CD4-positive, alpha-beta T cell treated with Interleukin-4 for 4 hours (primary cell): ENCODE measurements at places on chromosomes 16 and 17.
A peak's percentile ranks its signal among the peaks of the same experiment; 100 is the strongest.

GRCh38 chr17:22301353-22301745 is 609.0 kb downstream of the KCNJ18 start:
- DNase-seq = no peak

- DNase-seq = no peak
Observed at GRCh38 chr16:2095315-2095853, 40.3 kb downstream of the PKD1 start.

GRCh38 chr17:18004884-18005305 is 32.2 kb downstream of the DRC3 start:
- no peak for DNase-seq

GRCh38 chr16:22751685-22752084 is 62.3 kb upstream of the HS3ST2 start:
- no peak for DNase-seq

DNA sequence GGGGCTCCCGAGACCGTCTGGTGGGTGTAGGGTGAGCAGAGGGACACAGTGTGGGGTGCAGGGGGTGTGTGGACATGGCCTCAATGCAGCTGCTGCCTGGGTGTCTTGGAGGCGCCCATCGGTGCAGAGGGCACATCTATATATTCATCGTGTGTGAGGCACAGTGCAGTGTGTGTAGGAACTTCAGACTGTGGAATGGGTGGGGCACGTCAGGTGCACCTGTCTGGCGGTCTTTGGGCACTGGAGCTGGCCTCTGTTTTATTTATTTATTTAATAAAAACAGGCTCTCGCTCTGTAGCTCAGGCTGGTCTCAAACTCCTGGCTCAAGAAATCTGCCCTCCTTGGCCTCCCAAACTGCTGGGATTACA is 16.8 kb downstream of the LASP1 start:
- no peak for DNase-seq

- no peak for DNase-seq
Observed at GRCh38 chr16:23357761-23358290, 55.7 kb downstream of the SCNN1B start.

DNA sequence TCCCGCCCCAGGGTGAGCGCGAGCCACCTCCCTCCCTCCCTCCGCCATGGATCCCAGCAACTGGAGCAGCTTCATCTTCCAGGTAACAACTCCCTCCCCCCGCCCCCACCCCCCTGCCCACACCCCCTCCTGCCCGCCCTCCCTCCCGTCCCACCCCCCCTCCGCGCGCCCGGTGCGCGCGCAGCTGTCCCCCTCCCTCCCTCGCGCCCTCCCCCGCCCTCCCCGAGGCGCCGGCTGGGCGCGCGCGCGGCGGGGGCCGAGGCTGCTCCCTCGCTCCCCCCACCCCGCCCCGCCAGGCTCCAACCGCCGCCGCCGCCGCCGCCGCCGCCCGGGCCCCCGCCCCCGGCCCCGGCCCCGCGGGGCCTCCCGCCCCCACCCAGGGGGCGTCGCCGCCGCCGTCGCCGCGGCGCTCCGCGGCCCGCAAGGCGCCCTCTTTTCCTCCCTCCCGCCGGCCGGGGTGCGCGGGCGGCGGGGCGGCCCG is at the start of gene MAZ:
Gene MAZ (plus strand): TSS at position 431 of the 481 bp plus-strand sequence. CDS start 173 bp downstream, outside the sequence.
- no peak for DNase-seq

DNA sequence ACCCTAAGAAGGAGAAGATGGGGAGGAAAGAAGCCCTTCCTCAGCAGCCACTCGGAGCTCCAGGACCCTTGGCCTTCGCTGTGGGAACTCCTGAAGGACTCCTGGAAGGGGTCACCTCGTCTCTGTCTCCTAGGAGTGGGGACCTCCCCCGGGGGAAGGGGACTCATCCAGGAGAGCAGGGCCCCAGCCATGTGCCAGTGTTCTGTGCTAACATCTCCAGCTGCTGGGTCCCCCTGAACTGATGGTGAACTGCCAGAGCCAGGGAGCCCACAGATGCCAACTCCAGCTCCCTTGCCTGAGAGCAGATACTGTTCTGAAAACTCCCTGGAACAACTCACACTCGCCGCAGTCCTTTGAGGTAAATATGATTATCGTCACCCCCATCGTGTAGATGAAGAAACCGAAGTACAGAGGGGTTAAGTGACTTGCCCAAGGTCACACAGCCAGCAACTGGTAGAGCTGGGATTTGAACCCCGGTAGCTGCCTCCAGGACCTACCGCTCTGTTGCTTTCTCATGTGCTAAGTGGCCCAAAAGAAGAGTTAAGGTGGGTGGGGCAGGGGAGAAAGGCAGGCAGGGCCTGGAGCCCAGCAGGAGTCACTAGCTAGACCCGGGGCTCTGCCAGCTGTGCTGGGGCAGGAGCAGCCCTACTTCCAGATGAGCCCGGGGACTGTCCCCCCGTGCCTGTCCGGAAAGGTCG is 10.5 kb downstream of the TIMM22 start:
- DNase-seq = no peak

- peak; percentile 60 for DNase-seq
Observed at GRCh38 chr16:89828199-89828869, at the start of gene SPIRE2. TSS of gene SPIRE2 (plus strand) at chr16:89828475. CDS start at chr16:89828551, 76 bp downstream.

GRCh38 chr16:24946155-24946554 is 69.0 kb downstream of the ARHGAP17 start:
- no peak for DNase-seq

DNA sequence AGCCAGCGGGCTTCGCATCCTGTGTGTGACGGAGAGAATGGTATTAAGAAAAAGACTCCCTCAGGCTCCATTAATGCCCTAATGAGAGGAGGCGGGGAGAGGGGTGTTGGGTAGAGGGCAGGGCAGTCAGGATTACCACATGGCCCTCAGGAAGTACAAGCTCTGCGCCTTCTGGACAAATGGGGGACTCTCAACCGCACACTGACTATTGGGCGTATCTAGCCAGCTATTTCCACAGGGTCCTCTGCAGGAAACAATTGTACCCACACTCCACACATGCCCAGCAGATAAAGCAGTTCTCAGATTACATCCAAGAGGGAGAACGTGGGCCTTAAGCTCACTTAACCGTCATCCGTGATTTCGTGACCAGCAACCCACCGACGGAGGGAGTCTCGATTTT is 14.7 kb downstream of the NXN start:
- DNase-seq = no peak

GRCh38 chr17:45334231-45334630 is 17.4 kb upstream of the MAP3K14 start:
- no peak for DNase-seq

DNA sequence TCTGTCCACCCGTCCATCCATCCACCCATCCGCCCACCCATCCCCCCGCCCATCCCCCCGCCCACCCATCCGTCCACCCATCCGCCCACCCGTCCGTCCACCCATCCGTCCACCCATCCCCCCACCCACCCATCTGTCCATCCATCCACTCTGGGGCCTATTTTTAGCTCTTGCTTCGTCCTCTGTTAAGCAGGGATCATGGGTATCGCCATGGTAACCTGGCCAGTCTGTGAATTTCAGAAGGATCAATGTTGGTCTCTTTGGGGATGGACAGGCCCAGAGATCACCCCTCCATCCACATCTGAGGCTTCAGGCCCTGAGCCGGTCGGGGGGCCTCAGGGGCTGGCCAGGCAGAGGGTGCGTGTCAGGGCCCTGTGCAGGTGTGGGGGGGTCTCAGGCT is 15.2 kb upstream of the DPEP1 start:
- DNase-seq = no peak

GRCh38 chr17:15456972-15457722 is 10.3 kb downstream of the CDRT4 start:
- DNase-seq = no peak

GRCh38 chr17:9410301-9410700 is 165.3 kb downstream of the STX8 start:
- no peak for DNase-seq

- no peak for DNase-seq
Observed at GRCh38 chr16:19377864-19378263, 39.8 kb upstream of the TMC5 start.

DNA sequence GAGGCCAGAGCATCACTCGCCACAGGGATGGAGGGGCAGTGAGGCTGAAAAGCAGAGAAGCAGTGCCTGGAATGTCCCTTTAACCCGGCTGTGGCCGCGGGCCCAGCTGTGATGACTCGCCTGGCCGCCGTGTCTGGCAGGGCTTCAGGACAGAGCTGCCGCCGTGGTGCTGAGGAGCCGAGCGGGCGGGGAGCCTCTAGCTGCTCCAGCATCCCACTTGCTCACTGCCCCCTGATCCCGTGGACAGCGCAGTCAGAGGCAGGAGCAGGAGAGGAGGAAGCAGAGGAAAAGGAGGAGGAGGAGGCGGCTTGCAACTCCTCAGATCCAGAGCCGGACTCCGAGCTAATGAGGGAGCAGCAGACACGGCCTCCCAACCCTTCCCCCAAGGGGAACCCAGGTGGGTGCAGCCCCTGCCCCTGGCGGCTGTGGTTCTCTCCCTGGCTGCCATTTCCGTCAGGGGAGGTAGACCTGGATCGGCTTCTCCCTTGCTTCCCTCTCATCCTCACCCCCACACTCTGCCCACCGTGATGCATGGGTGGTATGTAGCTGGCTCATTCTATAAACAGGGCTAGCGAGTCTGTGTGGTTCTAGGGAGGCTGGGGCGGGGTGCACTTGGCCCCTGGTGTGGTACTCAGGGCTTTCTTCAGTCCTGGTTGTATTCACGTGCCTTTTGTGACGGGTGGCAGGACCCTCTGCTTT is 165.7 kb downstream of the CMIP start:
- no peak for DNase-seq

DNA sequence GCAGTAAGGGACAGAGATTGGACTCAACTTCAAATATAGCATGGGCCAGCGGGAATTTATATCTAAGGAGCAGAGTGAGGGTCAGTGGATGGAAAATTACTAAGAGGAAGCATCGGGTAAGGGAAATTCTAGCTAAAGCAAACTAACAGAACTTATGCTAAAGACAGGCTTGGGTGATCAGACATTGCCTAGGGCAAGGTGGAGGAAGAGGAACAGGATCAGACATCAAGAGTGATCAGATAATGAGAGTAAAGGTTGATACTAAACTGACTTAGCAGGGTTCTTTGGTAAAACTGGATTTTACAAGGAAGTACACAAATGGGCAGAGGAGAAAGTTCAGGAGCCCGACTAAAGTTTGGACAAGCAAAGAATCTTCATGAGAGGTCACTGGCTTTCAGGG is 86.3 kb upstream of the TOM1L1 start:
- no peak for DNase-seq

GRCh38 chr17:56678249-56679114 is 85.0 kb downstream of the NOG start:
- DNase-seq = no peak

DNA sequence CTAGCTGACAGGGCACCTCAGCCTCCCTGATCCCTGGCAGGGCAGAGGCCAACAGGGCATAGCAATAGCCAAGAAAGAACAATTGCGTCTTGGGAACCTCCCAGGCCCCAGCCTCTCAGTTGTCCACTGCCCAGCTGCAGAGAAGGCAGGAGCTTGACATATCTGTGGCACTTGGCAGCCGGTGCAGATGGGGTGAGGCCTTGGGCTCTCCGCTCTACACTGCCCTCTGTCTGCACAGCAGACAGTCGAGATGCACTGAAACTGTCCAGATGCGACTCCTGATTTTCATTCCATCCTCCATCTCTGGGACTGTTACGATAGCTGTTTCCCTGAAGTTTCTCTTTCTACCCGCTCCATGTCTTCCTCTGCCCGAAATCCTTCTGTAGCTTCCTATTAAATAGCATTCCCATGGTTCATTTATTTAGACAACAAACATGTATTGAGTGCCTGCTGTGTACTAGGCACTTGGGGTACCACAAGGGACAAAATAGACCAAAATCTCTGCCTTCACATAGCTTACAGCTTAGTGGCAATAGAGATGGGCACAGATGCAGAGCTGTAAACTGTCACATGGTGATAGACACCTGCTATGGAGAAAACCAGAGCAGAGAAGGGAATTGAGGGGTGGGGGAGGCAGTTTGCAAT is 3.3 kb downstream of the POLR3E start:
- peak; percentile 41 for DNase-seq

DNA sequence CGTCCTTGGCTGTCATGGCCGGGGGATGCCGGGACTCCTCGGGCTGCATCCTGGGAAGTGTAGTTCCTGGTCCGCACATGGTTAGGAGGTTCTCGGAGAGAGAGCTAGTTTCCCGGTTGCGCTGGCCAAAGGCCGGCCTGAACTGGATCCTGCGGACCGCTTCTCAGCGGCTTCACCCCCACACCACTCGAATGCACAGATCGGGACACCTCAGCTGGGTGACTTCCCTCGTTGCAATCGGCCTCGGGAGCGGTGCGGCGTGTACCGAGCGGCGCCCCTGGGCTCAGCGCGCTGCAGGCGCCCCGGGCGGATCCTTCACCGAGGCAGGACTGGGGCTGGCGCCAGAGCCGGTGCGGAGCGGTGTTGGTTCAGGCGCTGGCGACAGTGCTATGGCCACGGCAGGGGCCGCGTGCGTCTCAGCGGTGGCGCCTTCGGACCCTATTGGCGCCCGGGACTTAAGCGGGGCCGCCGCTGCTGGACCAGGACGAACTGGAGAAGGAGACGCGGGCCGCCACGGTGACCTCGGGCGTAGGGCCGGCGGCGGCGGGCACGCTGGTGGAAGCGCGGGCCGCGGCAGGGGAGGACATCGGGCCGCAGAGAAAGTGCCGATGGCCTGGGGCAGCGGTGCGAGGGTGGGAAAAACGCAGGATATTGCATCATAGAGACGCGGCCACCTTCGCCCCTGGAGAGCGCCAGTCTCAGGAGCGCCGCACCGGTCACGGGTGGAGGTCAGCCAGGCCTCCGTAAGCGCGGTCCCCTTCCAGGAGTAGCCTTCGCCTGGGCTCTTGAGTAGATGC is 11.4 kb downstream of the ZNF629 start:
- DNase-seq = peak; percentile 37

- peak; percentile 65 for DNase-seq
Observed at GRCh38 chr16:27402964-27403600, 1.1 kb downstream of the IL21R start.

DNA sequence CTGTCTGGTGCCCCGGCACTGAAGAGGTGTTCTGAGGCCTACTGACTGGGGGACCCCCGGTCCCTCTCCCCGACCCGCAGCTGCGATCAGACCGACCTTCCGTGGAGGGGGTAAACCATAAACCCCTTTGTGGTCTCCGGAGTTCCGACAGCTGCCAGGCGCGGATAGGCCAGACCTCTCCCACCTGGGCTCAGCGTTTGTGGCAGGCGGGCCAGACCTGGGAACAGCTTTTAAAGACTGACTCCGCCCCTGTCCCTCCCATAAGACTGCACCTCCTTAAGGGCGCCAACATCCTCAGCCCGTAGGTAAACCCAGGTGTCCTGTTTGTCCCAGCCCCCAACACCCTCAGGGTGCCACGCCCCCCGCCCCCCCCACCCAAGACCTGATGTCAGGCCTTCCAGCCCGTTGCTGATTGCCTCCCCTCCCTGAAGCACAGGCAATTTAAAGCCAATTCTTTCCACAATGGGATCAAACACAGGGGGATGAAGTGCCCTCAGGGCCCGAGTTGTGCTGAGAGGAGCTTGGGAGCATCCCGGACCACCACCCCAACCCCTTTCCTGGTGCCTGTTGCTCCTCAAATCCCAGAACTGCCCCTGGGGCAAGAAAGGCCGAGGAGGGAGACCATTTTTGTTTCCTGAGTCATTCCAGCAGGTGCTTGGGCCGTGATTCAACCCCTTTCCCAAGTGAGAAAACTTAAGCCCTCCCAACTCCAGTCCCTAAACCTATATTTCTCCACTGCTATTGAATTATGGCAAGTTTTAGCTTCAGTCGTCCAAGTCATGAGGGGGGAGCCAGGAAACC is at the start of gene SOX15:
Gene SOX15 (minus strand): TSS at position 204 of the 801 bp plus-strand sequence. CDS start 418 bp downstream, outside the sequence.
- no peak for DNase-seq
